ENCODE measurements at places on chromosomes 3 and 15. TPM values are rescaled to one million over a fixed set of nuclear protein-coding genes. Genes with fewer than 3 reads are reported as not detected.

DNA sequence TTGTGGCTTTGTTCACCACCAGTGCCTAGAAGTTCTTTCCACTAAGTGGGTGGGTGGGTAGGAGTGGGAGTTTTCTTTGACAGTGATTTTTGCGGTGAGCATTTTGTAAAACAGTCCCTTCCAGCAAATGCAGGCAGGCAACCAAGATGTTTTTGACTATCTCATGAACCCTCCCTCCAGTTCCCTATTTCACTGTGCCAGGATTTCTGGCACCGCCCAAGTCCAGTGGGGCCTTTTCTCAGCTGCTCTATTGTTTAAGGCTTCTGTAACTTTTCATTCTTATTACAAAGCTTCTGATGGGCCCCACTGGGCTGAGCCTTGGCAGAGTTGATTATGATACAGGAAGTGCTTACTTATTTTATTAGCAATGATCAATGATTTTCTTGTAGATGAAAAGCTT lies 236.0 kb downstream of the EDEM1 start:
- DNase-seq: no peak

DNA sequence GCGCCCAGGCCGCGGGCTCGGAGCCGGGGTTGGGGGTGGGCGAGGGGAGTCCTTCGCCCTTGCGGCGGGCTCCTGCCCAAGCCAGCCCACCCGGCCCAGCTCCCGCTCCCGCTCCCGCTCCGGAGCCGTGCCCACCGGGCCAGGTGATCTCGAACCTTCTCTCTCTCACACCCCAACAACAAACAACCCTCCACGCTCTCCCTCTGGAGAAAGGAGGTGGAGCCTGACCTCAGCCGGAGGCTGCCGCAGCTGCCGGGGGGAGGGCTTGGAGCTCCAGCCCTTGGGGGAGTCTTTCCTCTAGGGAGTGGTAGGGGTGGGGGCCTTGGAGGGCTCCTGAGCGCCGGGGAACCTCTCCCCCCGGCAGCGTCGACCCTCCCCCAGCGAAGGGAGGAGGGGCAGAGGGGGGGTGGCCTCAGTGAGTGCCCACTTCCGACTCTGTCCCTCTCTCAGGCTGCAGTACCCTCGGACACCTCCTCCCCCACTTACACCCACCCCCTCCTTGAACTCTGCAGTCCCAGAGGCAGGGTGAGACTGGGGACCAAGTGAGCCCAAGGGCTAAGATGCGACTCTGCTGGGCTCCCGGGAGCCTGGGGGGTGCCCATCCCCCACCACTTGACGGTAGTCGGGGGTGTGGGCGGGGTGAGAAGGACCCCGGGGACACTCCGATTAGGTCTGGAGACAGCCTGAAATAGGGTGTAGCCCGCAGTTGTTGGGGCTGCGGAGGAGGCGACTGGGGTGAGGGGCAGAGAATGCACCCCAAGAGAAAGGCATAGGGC lies 4.4 kb upstream of the BAHD1 start:
- DNase-seq: peak; percentile 51

DNA sequence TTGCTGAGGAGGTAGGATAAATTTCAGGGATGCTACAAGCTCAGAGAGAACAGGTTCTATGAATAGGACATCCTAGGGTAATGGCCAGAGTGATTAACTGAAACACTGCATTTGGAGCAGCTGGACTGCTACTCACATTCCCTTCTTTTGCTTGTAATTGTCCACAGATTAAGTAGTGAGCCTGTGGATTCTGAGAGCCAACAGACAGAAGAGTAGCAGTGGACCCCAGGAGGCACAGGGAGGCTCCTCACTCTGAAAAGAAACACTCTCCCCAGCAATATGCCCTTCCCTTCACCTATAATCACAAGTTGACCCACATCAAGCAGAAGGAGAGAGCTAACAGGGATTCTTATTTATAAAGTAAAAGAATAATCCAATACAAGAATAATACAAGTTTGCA lies 10.6 kb upstream of the RFX7 start:
- DNase-seq: no peak

DNA sequence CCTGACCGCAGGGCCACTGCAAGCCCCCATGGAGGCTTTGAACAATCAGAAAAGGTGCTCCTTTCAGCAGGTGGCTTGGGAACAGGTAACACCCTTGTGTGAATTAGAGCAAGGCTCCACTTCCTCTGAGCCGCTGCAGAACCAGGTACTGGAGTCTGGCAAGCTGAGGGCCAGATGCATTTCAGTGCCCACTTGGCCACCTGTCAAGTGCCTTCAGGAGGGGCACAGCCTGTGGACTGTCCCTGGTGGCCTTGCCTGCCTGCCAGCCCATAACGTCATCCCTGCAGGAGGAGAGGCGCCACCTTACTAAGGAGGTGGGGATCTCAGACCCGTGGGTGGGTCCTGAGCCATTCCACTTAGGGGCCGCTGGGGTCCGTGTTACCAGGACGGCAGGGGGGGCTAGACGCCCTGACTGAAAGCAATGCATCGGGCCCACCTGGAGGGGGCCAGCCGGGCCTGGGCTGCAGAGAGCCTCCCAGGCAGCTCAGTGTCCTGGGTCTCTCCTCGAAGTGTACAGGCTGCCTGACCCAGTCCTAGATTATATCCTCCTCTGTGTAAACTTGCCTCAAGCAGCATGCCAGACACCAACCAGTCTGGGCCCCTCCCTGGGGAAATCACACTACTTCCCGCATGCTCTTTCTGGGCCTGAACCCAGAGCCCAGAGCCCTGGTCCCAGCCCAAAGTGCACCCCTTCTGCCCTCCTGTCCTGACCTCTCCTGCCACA lies 16.1 kb downstream of the SPTBN5 start:
- DNase-seq: no peak

DNA sequence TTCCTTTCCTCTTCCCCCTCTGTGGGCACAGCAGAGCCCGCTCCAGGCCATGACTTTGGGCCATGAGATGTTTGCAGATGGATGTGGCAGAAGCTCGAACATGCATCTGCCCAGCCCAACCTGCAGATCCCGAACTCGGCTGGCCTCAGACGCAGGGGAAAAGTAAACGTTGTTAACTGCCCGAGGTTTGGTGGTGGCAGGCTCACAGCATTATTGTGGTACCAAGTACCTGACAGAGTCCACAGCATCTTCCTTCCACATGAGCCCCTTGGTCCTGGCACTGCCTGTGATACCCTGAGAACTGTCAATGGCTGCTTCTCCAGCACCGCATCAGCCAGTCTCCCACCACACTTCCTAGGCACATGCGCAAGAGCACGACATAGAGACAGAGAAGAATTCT lies 424.3 kb downstream of the OCA2 start:
- no peak for DNase-seq

GRCh38 chr3:104598848-104599511 lies 767.7 kb upstream of the ALCAM start:
- DNase-seq: peak; percentile 25

DNA sequence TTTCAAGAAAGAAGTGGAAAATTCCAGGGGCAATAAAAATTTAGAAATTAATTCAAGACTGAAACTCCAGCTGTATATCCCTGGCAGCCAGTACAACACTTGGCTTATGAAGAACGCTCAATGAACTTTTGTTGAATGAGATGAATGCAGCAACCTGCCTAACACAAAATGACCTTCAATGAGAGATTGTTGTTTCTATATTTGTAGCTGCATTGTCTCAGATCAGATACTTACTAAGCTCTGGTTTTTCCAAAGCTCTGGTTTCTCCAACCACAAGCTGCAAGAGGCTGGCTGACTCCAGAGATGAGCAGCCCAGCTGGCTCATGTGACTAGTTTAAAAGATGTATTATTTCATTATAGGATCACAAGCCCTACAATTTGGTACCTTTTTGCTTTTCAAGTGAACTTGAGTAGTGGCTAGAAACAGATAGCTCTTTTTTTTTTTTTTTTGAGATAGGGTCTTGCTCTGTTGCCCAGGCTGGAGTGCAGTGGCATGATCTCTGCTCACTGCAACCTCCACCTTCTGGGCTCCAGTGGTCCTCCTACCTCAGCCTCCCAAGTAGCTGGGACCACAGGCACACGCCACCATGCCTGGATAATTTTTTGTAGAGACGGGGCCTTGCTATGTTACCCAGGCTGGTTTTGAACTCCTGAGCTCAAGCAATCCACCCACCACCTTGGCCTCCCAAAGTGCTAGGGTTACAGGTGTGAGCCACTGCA lies 57.4 kb downstream of the UMPS start:
- no peak for DNase-seq

GRCh38 chr15:34773917-34774316 lies 19.1 kb upstream of the GJD2 start:
- no peak for DNase-seq

DNA sequence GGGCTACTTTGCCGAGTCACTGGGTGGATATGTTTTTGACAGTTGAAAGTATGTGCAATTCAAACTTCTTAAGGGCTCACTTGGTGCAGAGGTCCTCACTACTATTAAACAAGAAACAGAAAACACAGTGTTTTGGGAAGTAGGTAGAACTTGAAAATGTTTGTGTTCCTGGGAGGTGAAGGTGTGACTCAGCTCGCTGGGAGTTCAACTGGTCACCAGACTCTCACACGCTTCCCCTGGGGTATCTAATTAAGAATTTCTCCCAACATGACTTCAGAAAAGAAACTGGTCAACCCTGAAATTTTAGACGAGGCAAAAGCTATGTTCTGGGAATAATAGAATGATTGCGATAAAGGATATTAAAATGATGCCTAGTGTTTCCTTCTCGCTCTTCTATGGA lies 1039.8 kb upstream of the SEMA6D start:
- DNase-seq: no peak

DNA sequence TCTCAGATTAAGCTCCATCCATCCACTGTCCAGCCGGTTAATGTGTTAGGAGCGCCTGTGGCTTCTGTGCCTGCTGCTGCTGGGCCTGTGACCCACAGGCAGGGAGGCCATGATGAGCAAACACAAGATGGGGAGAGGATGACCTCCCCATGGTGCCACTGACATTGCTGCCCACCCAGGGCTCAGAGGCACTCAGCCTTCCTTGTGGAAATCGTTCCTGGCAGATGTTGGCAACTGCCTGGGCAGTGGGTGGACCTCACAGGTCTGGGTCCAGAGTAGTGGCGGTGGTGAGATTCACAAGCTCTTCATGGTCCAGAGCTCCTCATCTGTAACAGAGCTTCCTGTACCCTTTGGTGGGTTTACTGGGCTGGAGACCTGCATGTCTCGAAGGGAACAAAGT lies 38.6 kb downstream of the SCN5A start:
- DNase-seq: no peak

DNA sequence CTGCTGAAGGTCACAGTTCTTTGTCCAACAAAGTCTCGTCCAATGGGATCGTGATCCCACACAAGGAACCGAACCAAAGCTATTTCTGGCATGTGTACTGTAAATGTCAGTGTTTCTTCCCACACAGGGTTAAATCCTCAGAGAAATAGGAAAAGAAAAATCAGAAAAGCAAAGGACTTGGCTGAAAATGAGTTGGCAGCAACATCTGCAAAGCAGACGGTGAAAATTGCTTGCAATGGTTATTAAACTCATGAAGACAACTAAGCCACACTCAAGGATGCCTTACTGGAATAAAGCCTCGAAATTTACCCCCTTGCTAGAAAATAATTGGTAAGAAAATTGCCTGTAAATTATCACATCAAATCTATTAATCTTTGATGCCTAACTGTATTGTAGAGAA lies 195.2 kb upstream of the STRIT1 start:
- no peak for DNase-seq

GRCh38 chr3:4597208-4597985 lies 104.2 kb downstream of the ITPR1 start:
- DNase-seq: no peak

HIGD2B gene
- not detected for total RNA-seq

XIRP1 gene
- 0.67 TPM for total RNA-seq

GRCh38 chr3:52406791-52407510 lies 38.0 kb downstream of the SEMA3G start:
- DNase-seq: no peak

DNA sequence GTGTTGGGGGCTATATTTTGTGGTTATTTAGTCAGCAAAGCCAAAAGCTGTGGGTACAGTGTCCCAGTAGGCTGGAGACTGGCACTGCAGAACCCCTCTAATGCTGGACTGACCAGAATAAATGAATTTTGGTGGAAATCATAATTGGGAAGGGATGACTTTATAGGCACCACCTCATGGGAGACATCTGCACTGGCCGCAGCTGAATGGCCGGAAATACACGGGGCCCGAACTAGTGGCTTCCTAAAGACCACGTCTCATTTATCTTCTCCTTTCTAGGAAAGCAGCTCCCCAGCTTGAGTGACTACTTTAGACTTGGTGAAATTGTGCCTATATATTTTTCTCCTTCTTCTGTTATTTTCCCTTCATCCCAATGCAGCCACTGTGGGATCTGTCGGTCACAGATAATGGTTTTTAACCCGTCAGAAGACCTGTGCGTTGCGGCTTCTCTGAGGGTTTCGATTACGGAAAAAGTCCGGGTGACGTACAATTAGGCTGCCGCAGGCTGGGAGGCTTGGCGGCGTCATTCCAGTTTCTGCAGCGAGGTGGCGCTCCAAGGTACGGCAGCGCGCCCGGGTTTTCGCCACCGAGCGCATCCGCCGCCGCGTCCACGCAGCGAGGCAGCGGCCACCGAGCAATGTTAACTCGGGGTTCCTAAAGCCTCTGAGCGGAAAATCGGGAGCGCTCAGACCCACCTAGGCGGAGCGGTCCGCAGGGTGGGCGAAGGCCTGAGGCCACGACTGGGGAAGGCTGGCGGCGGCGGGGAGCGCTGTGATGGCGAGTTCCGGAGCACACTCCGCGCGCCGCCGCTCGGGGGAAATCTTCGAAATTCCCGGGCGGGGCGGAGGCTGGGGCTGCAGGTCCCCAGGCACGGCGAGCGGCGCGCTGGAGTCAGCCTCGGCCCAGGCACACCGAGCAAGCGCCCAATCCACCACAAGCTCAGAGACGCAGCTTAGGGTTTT lies 26.3 kb downstream of the NR2F2 start:
- peak; percentile 89 for DNase-seq

DNA sequence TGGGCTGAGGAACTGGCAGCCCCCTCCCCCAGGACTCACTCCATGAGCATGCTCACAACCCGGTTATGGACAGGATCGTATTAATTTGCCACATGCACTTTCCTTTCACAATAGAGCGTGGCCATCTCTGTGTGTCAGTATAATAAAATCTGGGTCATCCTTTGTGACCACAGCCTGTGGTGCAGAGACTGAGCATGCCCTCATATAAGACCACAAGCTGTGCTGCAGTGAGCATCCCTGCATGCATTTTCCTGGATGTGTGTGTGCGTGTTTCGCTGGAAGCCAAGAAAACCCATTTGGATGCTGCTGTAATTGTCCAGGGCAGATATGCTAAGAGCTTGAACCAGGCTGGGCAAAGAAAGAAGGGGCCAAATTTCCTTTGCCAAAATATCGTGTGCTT lies 39.7 kb downstream of the CYP11A1 start:
- no peak for DNase-seq

GRCh38 chr15:99564221-99565048 lies 1.3 kb upstream of the MEF2A start:
- DNase-seq: no peak

ADAMTSL3 gene
- total RNA-seq: 58.2 TPM
